ENCODE measurements at places on chromosomes 7 and 10.
A peak's percentile ranks its signal among the peaks of the same experiment; 100 is the strongest.

- no peak for DNase-seq
Measured at GRCh38 chr10:75040576-75040975, 70.9 kb upstream of the SAMD8 start.

DNA sequence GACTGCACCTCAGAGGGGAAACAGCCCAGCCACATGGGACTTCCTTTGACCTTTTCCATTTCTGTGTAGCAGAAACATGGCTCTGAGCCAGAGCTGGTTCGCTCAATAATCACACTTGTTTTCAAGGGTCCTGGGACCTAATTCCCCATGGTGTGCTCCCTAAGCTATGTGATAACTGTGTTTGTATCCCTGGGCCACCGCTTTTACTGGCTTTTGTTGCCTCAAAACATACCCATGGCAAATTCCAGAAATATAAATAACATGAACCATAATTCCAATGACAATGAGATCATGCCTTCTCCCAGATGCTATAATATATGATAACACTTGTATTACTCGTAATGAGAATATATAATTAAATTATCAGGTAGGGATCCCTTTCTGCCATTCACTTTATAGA lies 196.4 kb downstream of the GFRA1 start:
- DNase-seq, result no peak

DNA sequence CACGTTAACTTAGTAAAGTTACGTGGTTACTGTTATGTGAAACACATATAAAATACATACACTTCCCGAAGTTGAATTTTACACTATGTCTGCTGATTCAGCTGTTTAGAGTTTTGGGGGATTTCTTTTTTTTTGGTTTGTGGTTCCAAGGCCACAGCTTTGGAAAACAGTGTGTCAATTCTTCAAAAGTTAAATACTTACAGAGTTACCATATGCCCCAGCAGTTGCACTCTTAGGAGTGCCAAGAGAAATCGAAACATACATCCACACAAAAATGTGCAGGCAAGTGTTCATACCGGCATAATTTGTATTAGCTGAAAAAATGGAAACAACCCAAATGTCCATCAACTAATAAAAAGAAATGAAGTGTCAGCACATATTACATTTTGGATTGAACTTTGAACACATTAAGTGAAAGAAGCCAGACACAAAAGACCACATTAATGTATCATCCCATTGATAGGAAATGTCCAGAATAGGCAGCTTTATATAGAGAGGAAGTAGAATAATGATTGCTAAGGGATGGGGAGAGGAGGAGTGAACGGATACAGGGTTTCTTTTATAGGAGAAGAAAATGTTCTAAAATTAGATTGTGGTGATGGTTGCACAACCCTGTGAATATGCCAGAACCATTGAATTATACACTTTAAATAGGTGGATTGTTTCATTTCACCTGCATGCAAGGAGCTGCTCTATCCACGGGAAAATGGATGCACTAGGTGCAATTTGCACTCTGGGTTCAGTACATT lies 17.6 kb downstream of the APBB1IP start:
- no peak for DNase-seq

DNA sequence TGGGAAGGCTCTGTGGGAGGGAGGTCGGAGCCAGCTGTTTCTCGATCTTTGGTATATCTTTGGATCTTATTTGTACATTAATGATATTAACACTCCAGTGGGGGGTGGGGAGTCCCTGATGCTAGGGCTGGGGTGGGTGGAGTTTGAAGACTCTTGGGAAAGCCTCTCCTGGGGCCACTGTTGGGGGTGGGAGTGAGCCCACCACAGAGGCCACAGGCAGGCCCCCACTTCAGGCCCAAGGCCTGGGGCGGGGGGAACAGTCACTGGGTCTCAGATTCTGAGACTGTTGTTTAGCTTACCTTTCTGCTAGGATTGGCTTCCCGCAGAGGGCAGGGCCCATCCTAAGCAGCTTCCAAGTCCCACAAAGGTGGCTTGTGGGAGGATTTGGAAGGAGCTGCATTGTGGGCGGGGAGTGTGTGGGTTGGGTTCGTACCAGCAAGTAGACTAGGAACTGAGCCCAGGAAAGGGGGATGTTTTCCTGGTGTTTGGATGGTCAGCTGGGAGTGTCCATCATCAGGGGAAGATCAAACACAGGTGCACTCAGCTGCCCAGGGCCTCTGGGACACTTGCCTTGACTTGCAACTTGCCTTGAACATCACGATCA lies 11.9 kb downstream of the YKT6 start:
- no peak for DNase-seq

- DNase-seq, result no peak
Measured at GRCh38 chr10:103548006-103548405, 54.5 kb downstream of the NEURL1 start.

DNA sequence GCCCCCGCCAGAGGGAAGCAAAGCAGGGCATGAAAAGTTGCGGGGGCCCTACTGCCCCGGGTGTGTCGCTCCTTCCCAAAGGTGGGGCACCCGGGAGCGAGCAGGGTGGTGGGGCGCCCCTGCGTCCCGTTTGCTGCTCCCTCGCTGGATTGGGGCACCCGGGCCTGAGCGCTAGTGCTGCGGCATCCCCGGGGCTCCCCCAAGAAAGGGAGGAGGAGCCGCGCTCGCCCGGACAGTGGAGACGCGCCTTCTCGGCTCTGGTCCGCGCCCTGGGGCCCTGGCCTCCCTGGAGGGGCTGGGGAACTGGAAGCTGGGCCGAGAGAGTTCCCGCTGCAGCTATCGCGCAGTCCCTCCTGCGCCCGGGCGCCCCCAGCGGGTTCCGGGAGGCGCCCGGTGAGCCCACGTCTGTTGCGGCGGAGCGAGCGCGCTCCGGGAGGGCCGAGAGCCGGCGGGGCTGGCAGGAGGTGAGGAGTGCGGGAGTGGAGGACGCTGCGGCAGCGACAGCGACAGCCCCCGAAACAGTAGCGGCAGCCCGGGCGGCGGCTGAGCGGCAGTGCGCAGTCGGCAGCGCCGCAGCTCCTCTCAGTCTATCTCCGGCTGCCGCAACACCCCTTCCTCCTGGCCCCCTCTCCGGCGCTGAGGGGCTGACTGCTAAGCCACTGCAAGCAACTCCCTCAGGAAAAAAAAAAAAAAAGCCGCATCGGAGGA lies 504 bp upstream of the BMPER start:
- DNase-seq, result no peak

DNA sequence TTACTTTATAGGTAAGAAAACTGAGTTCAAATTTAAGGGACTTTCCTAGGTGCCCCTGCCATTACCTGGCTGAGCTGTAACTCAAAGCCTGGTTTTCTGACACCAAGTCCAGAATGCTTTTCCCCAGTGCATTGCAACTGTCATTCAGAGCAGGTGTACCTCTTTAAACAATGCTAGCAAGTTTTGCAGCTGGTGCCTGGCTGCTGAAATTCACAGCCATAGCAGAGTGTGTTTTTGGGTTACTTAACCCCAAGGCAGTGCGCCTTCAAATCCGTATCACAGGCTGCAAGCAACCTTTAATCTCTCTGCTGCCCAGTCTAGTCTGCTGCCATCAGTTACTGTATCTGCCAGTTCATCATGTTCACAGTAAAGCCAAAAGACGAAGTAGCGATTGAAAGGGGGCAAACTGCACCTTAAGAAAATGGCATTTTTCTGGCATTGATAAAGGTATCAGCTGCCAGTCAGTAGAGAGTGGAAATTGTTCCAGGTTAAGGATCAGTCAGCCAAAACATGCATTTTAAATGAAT lies 265.4 kb downstream of the CSTF2T start:
- no peak for DNase-seq

GRCh38 chr10:86317949-86318725 lies 48.5 kb downstream of the GRID1 start:
- no peak for DNase-seq

DNA sequence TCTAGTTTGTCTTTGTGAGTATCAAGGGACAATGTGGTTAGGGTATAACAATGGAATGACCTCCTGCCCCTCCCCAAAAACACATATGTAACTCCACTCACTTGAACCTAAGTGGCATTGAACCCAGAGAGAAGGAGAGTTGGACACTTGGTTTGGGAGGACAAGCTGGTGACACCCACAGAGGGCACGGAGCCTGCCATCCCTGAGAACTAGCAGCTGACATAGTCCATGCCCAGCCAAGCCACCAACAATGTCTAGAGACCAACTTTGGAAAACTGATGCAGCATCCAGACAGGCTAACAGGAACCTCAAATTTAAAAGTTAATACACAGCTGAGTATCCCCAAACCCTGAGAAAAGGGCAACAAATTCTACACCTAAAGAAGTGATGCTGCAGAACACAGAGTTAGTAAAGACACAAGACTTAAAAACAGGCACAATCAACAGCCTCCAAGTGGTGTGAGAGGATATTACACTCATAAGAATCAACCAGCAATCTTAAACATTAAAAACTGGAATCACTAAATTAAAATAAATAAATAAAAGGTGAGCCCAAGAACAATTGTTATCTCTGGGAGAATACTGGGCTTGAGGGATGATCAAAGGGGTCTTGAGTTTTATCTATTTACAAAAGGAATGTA lies 27.2 kb downstream of the NUDCD3 start:
- DNase-seq, result no peak

DNA sequence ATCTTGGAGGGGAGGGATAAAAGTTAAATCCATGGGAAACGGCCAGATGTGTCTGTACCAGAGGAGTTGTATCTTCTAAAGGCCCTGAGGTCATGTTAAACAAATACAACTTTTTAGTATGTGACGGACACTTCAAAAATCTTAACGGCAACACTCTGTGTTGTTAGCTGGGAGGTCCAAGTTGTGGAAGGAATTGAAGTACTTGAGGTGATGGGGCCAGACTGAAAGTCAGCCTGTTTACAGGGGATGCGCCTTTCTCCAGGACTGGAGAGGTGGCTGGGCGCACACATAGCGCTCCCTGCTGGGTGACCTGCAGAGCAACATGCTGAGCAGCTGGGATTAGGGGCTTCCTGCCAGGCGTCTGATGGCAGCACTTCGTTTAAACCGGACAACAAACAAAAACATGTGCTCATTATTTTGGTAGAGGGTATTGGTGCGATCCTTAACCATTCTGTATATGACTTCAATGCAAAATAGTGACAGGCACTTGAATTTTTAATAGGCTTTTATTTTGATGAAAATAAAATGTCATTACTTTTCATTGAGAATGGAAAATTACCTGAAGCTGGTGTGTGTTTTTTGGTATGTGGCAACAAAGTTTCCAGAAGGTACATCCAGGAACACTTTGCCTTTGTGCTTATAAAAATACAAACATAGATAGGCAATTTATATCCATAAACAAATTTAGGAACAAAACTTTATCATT lies 198.2 kb downstream of the MLLT10 start:
- peak; percentile 87 for DNase-seq

GRCh38 chr7:37117292-37117691 lies 331.4 kb downstream of the ELMO1 start:
- DNase-seq, result no peak

DNA sequence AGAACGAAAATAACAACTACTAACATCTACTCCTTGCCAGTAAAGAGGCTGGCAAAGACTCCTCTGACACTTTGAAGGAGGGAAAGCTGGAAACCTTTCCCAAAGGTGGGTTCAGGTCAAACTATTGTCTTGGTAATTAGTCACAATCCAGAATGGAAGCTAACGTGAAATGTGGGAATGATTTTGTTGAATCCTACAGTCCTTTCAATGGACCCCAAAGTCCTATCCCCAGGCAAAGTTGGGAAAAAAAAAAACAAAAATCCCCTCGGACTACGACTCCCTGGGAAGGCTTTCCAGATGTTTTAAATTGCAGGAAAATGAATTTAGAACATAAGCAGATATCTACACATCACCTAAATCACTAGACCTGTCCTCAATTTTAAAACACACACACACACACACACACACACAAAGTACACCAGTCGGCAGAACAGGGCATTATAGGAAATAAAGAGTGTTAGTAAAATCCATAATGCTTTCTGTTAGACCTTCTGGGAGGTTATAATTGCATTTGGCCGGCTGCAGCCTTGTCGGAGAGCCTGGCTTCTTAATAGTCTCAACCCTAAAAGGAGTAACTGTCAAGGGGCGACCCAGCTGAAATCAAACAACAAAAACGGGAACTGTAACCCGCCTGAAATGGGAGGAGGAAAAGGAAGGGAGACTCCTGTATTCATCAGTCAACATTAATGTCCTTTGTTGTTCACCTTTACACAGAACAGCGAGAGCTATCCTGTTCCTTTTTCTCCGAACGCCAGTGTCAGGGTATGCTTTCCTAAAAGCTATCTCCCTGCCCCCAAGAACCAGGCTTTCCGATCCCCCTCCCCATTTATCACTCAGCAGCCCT lies 1.5 kb downstream of the DOCK4 start:
- no peak for DNase-seq
